ENCODE measurements at places on chromosomes 5 and 9. TPM values are rescaled to one million over a fixed set of nuclear protein-coding genes. Genes with fewer than 3 reads are reported as not detected.

SOWAHA gene
- under 0.01 TPM for total RNA-seq

ARRDC3 gene
- total RNA-seq = 33.2 TPM

LIFR gene
- 20.5 TPM for total RNA-seq

SPINK13 gene
- not detected for total RNA-seq

SLC36A2 gene
- total RNA-seq = not detected

CNTFR gene
- 0.86 TPM for total RNA-seq

MEGF10 gene
- total RNA-seq = not detected

GALT gene
- total RNA-seq = 19.0 TPM

ROR2 gene
- total RNA-seq = 24.1 TPM

DBH gene
- total RNA-seq = not detected

FOXD4L4 gene
- not detected for total RNA-seq

SLC27A4 gene
- total RNA-seq = 19.9 TPM

NR4A3 gene
- not detected for total RNA-seq

SPATA31A3 gene
- total RNA-seq = not detected

UGT3A1 gene
- total RNA-seq = not detected

OBP2B gene
- not detected for total RNA-seq

IL6ST gene
- 159 TPM for total RNA-seq

CRHBP gene
- not detected for total RNA-seq

MRPL50 gene
- total RNA-seq = 9.4 TPM

KIF4B gene
- under 0.01 TPM for total RNA-seq

FOXD4L5 gene
- total RNA-seq = not detected

CKMT2 gene
- total RNA-seq = 0.29 TPM

SNX24 gene
- total RNA-seq = 23.7 TPM

TAF1L gene
- not detected for total RNA-seq

GARIN3 gene
- not detected for total RNA-seq

TSSK1B gene
- not detected for total RNA-seq

PCDHGA8 gene
- 0.86 TPM for total RNA-seq

BNC2 gene
- 21.0 TPM for total RNA-seq

AKNA gene
- total RNA-seq = 8.9 TPM

SHLD3 gene
- 1.2 TPM for total RNA-seq

FAXDC2 gene
- 8.5 TPM for total RNA-seq

SNCAIP gene
- total RNA-seq = 26.2 TPM

C9orf50 gene
- not detected for total RNA-seq

TYRP1 gene
- total RNA-seq = not detected

PDE8B gene
- not detected for total RNA-seq

TXNDC8 gene
- total RNA-seq = not detected

PTBP3 gene
- 108 TPM for total RNA-seq

ANGPTL2 gene
- total RNA-seq = 3.0 TPM

NR5A1 gene
- not detected for total RNA-seq

PCAT7 gene
- under 0.01 TPM for total RNA-seq

LECT2 gene
- not detected for total RNA-seq

YTHDC2 gene
- 11.7 TPM for total RNA-seq

GRIN1 gene
- total RNA-seq = not detected

MIER3 gene
- total RNA-seq = 11.0 TPM

SPAG8 gene
- total RNA-seq = 0.53 TPM

NPR2 gene
- 27.3 TPM for total RNA-seq

PDE4D gene
- 16.1 TPM for total RNA-seq

PCDHGB6 gene
- total RNA-seq = 0.89 TPM

IFNA21 gene
- not detected for total RNA-seq

PSD2 gene
- not detected for total RNA-seq

C5orf58 gene
- not detected for total RNA-seq

SWI5 gene
- 57.1 TPM for total RNA-seq

TAF11L5 gene
- not detected for total RNA-seq

IFNA2 gene
- not detected for total RNA-seq

B4GALT1 gene
- total RNA-seq = 45.8 TPM

All from myometrial cell (primary cell).